EH (cell line): ENCODE measurements at places on chromosomes 3 and 15.

DNA sequence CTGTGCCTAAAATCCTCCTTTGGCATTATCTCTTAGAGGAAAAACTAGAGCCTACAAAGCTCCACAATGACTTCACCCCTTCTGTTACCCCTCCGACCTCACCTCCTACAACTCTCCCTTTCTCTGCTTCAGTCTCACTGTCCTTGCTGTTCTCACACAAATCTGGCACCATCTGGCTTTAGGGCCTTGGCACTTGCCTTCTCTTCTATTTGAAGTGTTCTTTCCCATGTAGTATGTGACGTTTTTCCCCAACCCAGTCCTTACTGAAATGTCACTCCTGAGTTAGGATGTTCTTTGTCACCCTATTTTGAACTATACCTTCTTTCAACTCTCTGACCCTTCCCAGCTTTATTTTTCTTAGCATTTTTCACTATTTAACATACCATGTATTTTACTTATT, 8.7 kb downstream of the STX19 start:
- DNase-seq: no peak

- no peak for DNase-seq
Measured at GRCh38 chr3:155619118-155619915, 125.6 kb downstream of the PLCH1 start.

DNA sequence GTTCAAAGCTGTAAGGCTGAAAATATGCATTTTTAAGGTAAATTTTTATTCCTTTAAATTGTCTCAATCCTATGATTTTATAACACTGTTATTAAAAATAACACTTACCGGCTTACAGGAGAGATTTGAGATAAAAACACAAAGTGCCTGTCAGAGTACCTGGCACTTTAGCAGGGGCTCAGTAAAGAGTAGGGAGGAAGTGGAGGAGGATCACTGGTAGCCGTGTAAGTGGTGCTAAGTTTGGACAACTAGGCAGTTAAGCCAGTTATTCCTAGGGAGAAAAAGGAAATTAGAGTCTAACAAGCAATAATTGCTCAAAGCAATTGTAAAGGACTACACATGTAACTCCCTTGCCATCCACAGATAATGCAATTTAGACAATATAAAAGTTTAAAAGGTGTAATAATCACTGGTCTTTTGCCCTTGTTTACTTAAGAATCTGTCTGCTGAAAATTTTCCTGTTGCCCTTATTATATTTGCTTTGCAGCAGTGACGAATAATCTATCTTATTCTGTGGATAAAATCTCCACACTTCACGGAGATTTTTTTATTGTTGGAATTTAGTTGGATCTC, 204.8 kb downstream of the CDIN1 start:
- DNase-seq: no peak

- DNase-seq: no peak
Measured at GRCh38 chr3:84547971-84548970, 410.5 kb upstream of the CADM2 start.

- peak; percentile 77 for DNase-seq
Measured at GRCh38 chr3:128547368-128547987, 54.5 kb upstream of the GATA2 start.

DNA sequence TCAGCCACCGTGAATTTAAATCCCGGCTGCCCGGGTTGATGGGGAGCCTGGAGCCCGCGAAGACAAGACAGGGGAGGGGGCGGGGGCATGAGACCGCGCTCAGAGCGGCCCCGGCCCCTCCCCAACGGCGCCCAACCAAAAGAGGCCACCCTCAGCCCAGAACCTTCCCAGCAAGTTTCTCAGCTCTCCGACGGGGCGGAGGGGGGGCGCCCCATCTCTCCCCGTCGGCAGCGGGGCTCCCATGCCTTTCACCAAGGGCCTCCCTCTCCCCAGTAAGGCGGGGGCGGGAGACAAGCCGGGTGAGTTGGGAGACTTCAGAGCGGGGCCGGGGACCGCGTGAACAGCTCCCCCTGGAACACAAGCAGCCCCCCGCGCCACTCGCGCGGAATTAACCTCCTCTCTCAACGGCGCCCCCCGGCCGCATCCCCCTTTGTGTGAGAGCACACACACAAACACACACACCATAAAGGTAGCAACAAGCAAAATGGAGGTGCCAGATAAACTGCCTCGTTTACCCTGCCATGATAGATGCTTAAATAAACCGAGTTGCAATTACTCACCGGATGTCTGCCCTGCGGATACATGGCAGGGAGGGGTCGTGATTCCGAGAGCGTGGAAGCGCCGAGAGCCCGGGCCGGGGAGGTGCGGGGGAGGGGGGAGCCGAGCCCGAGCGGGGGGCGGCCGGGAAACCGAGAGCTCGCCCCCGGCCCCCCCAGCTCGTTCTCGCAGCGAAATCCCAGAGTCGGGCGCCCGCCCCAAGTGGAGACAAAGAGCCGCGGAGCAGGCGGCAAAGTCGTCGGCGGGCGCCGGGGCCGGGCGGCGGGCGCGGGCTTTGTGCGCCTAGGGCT, 1.3 kb downstream of the TLE3 start:
- DNase-seq: peak; percentile 58
